WERI-Rb-1 (cell line): ENCODE measurements at places on chromosomes 12 and 14.

DNA sequence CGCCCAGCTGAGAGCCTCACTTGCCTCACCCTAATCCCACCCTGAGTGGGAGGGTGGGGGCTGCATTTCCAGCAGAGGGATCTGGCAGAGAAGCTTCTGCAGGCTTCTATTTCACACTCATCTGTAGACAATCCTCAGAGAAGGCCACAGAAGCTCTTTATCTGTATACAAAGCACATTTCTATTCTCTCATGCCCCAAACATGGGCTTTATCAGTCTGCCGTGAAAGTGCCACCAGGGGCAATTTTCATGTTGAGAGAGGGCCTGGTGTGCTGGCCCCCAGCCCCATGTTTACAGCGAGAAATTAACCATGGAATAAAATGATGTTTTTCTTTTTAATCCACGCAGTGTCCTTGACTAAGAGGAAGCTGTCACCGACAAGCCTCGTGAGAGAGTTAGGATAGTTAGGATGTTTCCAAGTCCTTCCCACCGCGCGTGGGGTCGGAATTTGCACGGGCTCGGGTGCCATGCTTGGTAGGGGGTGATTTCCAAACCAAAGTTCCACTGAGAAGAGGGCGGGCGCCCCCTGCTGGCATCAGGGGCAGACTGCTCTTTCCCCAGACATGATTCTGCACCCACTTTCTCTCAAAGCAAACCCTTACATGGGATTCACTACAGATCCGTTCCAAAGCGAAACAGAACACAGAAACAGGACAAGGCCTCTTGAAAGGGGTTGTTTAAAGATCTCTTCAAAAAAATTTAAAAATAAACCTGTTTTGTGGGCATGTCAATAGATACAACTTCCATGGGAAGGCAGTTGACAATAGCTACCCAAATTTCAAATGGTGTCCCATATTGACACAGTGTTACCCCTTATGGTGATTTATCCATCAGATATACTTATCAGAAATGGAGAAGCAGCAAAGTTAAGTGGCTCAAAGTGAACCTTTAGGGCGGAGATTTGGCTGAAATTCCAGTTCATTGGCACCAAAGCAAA lies 19.4 kb downstream of the BDKRB1 start:
- DNase-seq = peak; percentile 76

GRCh38 chr12:117803001-117803400 lies 165.8 kb downstream of the KSR2 start:
- no peak for DNase-seq

DNA sequence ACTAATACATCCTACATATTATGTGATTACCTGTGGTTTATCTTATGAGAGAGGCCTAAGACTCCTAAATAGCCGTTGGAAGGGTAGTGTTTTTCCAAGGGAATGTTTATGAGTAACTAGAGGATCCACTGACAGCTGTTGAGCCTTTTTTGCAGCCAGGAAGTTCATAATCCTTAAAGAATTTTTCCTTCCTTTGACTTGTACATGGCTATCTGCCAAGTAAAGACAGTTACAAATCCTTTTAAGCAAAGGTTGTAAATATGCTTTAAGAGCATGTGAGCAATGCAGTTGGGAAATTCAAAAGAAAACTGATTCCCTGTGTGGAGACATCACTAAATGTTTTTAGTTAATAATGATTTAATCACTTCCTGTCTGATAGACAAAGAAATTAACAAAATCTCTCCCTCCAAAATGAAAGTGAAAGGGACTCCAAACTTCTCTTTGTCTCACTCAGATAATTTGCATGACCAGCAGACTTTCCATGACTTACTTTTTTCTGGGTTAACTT lies 333.8 kb downstream of the PDZRN4 start:
- no peak for DNase-seq

- DNase-seq = no peak
Measured at GRCh38 chr12:128286970-128287369, 20.0 kb downstream of the TMEM132C start.

DNA sequence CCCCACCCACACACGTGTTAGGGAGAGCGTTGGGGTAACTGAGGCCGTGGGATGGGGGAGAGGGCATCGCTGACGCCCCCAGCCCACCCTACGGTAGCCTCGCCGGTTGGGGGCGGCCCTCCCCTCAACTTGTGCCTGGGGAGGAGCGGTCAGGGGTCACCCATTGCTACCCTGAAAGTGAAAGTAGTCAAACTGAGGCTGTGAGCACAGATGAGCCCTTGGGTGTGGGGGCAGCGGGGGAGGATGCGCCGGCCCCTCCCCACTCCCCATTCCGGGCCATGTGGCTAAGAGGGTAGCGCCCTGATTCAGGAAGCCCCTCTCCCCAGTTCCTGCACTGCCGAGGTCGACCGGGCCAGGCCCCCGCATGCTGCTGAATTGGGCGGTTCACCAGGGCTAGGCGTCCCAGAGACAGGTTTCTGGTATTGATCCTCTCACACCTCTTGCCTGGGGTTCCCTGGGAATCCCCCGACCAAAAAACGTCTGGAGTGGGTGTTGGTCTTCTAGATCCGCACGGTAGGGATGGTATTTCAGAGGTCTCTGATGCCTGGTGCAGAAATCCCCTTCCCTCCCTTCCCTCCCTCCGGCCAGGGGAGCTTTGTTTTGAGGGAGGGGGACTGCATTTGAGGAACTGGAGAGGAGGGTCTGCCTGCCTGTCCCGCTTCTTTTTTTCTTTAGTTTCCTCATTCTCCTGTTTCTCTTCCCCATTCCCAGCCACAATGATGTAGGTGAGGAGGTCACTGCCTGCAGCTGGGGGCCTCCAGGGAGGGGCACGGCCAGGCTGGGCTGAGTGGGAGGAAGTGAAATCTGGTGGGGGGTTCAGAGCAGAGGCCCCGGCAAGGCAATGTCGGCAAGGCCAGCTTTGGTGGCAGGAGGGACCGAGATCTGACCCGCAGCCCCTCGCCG lies 1.0 kb downstream of the SH2B3 start:
- no peak for DNase-seq

DNA sequence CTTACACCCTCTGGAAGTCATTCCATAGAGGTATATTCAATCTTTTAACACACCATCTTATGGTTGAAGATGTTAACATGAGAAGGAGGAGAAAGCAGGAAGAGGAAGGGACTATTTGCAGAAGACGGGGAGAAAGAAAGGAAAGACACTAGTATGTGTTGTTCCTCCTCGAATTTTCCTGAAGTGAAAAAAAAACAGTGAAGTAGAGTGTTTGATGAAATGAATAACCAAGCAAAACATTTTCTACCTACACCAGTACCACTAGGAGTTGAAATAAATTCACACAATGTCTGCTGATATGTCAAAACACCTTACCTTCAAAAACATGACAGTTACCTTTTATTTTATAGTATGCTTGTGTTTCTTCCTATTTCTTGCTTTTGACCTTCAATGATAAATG lies 1.4 kb upstream of the CNOT2 start:
- DNase-seq = no peak

- no peak for DNase-seq
Measured at GRCh38 chr12:57517187-57517586, 3.1 kb downstream of the DDIT3 start.

DNA sequence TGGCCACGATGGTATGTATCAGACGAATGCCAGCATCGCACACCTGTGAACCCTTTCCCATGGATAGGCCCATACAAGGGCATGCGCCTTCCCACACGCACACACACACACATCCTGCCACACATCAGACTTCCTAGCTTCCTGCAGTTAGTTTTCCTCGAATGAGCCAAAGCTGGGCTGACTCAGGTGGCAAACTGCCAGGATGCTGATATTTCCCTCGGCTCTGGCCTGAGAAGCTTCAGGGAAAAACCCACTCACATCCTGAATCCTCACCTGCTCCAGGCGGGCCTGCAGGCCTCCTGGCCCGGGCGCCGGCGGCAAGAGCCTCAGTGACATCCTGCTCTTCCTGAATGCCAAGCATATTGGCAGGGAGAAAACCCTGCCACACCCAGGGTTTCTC lies 22.4 kb downstream of the CALM1 start:
- no peak for DNase-seq
